ENCODE measurements at places on chromosomes 7 and 10. TPM values are rescaled to one million over a fixed set of nuclear protein-coding genes. Genes with fewer than 3 reads are reported as not detected.

- H3K27ac ChIP-seq, result no peak overlapping the region
- peak overlapping the region; percentile 38 for H3K4me3 ChIP-seq
- H3K36me3 ChIP-seq, result no peaks in the 10 kb centered on the region
- H3K4me1 ChIP-seq, result no peaks in the 10 kb centered on the region
- no peak for DNase-seq
These were observed 4.3 kb downstream of the EBF3 start for GRCh38 chr10:129959544-129960480.

- DNase-seq, result peak; percentile 49
- H3K27ac ChIP-seq, result no peak overlapping the region
- H3K4me1 ChIP-seq, result peaks cover 16% of the 10 kb centered on the region
- H3K36me3 ChIP-seq, result no peaks in the 10 kb centered on the region
- H3K4me3 ChIP-seq, result no peak overlapping the region
These were observed 1.8 kb downstream of the CCDC6 start for GRCh38 chr10:59904426-59905065.

- no peaks in the 10 kb centered on the region for H3K36me3 ChIP-seq
- DNase-seq, result no peak
- no peaks in the 10 kb centered on the region for H3K4me1 ChIP-seq
- H3K4me3 ChIP-seq, result no peak overlapping the region
- H3K27ac ChIP-seq, result no peak overlapping the region
These were observed 1.5 kb upstream of the EXOC6 start for GRCh38 chr10:92846854-92847201.

- H3K36me3 ChIP-seq, result no peaks in the 10 kb centered on the region
- no peak for DNase-seq
- no peaks in the 10 kb centered on the region for H3K27me3 ChIP-seq
- peak overlapping the region; percentile 17 for H3K4me3 ChIP-seq
These were observed 25.4 kb upstream of the PRKAG2 start for GRCh38 chr7:151902311-151902710.

DNA sequence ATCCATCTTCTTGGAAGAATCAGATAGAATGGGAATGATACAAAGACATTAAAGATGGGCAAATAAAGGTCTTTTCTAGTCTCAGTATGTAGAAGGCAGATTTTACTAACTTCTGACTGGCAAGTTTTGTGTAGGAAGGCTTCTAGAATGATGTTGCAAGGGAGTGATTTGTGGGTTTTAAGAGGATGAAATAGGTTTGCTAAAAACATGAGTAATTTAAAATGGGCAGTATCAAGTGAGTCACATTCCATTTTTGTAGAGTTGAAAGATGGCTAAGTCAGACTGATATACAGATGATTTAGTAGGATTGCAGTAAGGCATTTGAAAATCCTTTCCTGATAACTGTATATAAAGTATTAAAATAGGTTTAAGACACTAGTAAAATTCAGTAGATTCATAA, 777.4 kb downstream of the SORCS1 start:
- no peaks in the 10 kb centered on the region for H3K4me1 ChIP-seq
- no peak overlapping the region for H3K4me3 ChIP-seq
- H3K27ac ChIP-seq, result no peak overlapping the region
- H3K27me3 ChIP-seq, result no peaks in the 10 kb centered on the region
- H3K36me3 ChIP-seq, result no peaks in the 10 kb centered on the region

- no peak overlapping the region for H3K27ac ChIP-seq
- no peaks in the 10 kb centered on the region for H3K36me3 ChIP-seq
- H3K4me3 ChIP-seq, result no peak overlapping the region
These were observed 10.4 kb upstream of the CALML3 start for GRCh38 chr10:5514226-5514850.

Gene ATOH7
- total RNA-seq, result 0.63 TPM

All from testis (tissue), 5 donors.